Mononuclear cell (primary cell): ENCODE measurements at places on chromosomes 11 and 22. TPM values are rescaled to one million over a fixed set of nuclear protein-coding genes. Genes with fewer than 3 reads are reported as not detected.

The PYGM gene
- 4.8 TPM for total RNA-seq

The SLC17A6 gene
- total RNA-seq: not detected

The SPDYC gene
- total RNA-seq: not detected

The CFAP300 gene
- total RNA-seq: not detected

The KDM4D gene
- total RNA-seq: 0.42 TPM

The ARHGAP8 gene
- total RNA-seq: 5.4 TPM

The POTEH gene
- total RNA-seq: not detected

The TEX54 gene
- 2.4 TPM for total RNA-seq

The DRD2 gene
- total RNA-seq: 0.10 TPM

The ARHGAP1 gene
- 22.0 TPM for total RNA-seq

The KRTAP5-11 gene
- total RNA-seq: not detected
